ENCODE measurements at places on chromosomes 1 and 21.
A peak's percentile ranks its signal among the peaks of the same experiment; 100 is the strongest.

GRCh38 chr1:43586136-43586731 is 55.6 kb downstream of the PTPRF start:
- no peak for DNase-seq

DNA sequence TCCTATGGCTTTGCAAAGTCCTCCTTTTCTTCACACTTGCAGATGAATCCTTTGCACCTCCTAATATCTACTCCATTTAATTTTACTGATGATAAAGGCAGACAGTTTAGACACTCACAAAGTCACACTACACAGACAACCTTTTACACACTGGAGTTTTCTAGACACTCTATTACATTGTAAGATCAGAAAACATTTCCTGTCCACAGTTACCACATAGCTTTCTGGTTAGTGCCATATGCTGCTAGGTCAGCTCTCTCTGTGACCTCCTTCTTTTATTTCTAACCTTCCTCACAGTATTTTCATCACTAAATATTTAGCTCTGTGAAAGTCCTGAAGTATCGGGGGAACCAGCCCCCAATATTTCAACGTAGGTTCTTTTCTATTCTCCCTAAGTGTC is 5.1 kb downstream of the SH2D1B start:
- DNase-seq, result no peak

GRCh38 chr1:206703661-206704060 is 19.0 kb downstream of the MAPKAPK2 start:
- DNase-seq, result no peak

DNA sequence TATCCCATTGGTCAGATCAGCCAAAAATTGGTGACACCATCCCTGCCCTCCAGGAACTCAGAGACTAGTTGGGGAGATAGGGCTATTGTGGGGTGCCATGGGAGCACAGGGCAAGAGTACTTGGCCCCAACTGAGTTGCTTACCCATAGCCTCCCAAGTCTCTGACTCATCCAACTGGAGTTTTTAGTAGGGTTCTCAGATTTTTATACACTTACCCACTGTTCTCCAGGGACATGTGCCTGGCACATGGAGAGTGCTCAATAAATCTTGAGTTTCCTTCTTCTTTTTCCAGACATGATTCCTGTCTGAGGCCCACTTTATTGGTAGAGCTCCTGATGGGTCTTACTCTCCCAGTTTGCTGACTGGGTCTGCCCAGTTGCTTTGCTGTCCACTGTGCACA is 56.7 kb downstream of the OVGP1 start:
- no peak for DNase-seq

- DNase-seq, result no peak
Observed at GRCh38 chr21:31363720-31364119, 19.7 kb upstream of the TIAM1 start.

- no peak for DNase-seq
Observed at GRCh38 chr1:26367441-26367840, 5.1 kb downstream of the ZNF683 start.

DNA sequence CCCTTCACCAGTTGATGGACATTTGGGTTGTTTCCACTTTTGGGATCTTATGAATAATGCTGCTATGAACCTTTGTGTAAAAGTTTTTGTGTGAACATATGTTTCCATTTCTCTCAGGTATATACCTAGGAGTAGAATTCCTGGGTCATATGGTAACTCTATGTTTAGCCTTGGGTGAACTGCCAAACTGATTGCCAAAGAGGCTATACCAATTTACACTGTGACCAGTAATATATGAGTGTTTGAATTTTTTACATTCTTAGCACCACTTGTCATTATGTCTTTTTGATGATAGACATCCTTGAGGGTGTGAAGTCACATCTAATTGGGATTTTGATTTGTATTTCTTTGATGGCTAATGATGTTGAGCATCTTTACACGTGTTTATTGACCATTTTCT is 290.1 kb downstream of the DUSP10 start:
- DNase-seq, result no peak

GRCh38 chr1:27630859-27631491 is 4.0 kb downstream of the FGR start:
- DNase-seq, result no peak

GRCh38 chr1:110164725-110165350 is 14.5 kb downstream of the SLC6A17 start:
- DNase-seq, result no peak

GRCh38 chr1:164589961-164590507 is 31.1 kb downstream of the PBX1 start:
- no peak for DNase-seq

- no peak for DNase-seq
Observed at GRCh38 chr1:232664844-232665777, 35.2 kb upstream of the SIPA1L2 start.

- peak; percentile 75 for DNase-seq
Observed at GRCh38 chr1:198929961-198930599, 291.2 kb downstream of the PTPRC start.

GRCh38 chr1:160354388-160354985 is 11.3 kb downstream of the NCSTN start:
- no peak for DNase-seq
